Stimulated activated CD4-positive, alpha-beta T cell treated with anti-CD3 and anti-CD28 coated beads, TNF-alpha, amount 100 ng/mL, for 24 hours (primary cell): ENCODE measurements at places on chromosomes 3 and 15.

GRCh38 chr3:72171463-72171881 lies 386.5 kb upstream of the PROK2 start:
- DNase-seq: no peak

- DNase-seq: no peak
These were observed 520.4 kb upstream of the MDFIC2 start for GRCh38 chr3:70832834-70833205.

DNA sequence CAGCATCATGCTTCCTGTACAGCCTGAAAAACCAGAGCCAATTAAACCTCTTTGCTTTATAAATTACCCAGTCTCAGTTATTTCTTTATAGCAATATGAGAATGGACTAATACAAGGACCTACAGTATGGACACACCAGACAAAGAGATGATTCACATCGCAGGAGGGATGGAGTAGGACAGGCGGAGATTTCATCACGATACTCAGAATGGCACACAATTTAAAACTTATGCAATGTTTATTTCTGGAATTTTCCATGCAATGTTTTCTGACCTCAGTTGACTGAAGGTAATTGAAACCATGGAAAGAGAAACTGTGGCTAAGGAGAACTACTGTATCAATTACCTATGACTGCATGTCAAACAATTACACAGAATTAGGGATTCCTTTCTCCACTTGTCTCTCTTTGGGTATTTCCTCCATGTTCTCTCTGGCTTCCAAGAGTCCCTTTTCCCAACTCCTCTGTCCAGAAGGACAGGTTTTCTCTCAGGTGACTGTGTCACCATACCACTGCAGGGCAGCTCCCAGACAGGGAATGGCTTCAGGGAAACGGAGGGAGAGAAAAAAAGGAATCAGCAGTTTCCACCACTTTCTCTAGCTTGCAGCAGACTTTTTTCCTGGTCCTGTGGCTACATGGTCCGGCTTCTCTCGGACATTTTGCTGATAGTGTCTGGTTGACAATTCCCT lies 3.0 kb upstream of the ANO10 start:
- DNase-seq: no peak

DNA sequence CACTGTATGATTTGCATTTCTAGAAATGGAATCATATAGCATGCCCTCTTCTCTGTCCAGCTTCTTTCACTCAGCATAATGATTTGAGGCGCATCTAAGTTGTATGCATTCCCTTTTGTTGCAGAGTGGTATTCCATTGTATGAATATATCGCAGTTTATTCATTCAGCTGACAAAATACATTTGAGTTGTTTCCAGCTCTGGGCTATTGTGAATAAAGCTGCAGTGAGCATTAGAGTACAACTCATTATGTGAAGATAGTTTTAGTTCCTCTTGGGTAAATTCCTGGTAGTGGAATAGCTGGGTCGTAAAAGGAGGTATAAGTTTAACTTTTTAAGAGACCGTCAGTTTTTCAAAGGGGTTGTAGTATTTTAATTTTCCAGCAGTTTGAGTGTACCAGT lies 38.5 kb upstream of the POLR2M start:
- DNase-seq: no peak

DNA sequence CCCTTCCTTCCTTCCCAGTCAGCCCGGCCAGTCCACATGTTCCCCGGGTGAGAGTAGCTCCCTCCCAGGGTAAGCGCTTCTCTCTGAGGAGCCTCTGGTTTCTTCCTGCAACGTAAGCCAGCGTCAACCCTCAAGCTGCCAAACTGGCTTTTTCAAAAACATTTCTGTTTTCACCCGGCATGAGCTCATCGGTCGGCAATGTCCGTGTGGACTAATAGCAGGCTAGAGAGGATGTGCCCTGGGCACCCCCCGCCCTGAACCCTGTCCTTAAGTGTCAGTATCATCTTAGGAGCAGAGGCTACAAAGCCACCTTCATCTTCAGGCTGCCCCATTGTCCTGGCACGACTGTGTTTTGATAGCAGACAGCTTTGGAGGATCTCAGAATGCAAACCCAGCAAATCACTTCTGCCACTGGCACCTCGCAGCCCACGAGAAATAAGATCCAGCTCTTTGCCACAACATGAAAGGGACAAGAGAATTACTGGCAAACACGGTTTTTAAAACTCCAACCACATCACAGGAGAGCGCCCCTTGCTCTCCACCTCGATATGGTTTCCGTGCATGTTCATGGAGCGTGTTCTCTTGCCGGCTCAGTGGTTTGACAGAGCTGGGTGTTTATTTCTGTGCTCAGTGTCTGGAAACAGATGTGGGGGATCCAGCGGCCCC lies 9.9 kb downstream of the ALDH1A3 start:
- no peak for DNase-seq
